Putamen (tissue), 1 donor: ENCODE measurements at places on chromosomes 13 and 19.
A peak's percentile ranks its signal among the peaks of the same experiment; 100 is the strongest.

DNA sequence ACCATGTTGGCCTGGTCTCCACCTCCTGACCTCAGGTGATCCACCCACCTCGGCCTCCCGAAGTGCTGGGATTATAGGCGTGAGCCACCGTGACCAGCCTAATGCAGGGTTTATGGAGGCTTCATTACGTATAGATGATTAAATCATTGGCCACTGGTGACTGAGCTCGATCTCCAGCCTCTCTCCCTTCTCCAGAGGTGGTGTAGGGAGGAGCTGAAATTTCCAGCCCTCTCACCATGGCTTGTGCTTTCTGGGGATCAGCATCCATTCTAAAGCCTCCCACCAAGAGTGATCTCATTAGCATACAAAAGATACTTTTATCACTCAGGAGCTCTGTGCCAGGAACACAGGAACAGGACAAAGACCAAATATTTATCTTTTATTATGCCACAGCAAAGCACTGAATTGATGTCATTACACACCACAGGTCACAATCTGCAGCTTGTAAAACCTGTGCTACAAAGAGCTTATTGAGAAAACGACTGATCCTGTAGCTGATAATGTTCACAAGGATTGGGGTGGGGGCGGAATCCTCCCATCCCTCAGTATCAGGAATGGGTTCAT is 32.4 kb downstream of the RHPN2 start:
- no peak for DNase-seq

DNA sequence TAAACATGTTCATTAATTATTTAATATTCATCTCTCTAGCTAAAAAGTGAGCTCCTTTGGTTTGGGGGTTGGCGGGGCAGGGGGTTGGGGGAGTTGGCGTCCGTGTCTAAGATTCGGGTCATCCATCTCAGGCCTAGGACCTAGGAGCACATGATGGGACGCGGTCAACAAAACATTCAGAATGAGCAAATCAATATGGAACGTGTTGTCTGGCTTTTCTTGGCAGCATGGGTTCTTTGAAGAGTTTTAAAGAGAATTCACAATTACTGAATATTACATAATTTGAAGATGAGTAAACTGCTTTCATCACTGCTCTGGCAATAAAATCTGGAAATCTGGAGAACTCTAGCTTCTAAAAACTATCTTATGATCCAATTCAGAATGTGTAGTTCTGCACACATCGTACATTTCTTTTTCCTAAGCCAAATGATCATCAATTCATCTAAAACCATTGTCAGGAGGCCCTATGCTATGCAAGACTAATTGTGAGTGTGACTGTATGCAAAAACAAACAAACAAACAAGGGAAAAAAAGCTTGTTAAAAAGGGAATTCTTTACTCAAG is 5.4 kb upstream of the ARGLU1 start:
- no peak for DNase-seq

DNA sequence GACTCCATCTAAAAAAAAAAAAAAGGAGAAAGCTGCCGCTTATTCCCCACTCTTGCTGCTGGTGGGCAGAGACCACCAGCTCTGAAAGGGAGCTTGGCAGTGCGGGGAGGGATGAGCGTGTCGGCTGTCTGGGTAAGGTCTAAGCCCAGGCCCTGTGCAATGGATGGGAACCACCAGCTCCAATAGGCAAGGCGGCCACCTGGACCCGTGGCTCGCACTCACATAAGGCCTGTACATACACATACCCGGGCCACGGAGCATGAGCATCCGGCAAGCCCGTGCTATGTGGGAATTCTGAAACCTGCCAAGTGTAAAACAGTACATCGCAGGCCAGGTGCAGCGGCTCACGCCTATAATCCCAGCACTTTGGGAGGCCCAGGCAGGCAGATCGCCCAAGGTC is 56.6 kb upstream of the USE1 start:
- no peak for DNase-seq

DNA sequence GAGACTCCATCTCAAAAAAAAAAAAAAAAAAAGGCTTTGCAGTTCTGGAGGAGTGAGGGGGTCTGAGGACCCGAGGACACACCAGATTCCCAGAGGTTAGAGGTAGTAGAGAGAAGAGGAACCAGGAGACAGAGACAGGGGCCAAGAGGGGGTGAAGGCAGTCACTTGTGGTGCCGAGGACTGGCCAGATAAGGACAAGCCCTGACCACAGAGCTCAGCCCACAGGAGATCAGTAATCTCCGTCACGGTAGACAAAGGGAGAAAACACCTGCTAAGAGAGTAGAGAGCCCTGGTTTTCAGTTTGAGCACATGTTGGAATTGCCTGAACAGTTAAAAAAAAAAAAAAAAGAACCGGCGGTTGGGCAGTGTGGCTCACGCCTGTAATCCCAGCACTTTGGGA is 1.7 kb upstream of the PRAM1 start:
- no peak for DNase-seq

- peak; percentile 23 for DNase-seq
These were observed 330.3 kb upstream of the MIR17HG start for GRCh38 chr13:91017031-91017668.

DNA sequence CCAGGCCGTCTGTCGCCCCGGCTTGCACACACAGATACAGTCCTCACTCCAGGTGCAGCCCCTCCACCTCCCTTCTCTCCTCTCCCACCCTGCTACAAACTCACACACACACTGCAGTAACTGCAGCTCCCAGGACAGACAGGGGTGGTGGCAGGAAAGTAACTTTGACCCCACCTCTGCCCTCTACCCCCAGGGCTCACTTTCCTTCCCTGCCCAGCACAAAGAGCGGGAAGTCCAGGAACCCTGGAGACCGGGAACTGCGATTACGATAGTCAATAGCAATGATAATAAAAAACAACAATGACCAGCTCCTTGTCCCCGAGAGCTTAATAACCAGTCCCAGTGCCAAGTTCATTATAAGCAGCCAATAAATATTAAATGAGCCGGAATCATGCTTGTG is at the start of gene CEACAM20:
Gene CEACAM20, minus strand, starts transcription at position 140 of the 400 bp plus-strand sequence. CDS start 166 bp downstream, outside the sequence.
- no peak for DNase-seq

DNA sequence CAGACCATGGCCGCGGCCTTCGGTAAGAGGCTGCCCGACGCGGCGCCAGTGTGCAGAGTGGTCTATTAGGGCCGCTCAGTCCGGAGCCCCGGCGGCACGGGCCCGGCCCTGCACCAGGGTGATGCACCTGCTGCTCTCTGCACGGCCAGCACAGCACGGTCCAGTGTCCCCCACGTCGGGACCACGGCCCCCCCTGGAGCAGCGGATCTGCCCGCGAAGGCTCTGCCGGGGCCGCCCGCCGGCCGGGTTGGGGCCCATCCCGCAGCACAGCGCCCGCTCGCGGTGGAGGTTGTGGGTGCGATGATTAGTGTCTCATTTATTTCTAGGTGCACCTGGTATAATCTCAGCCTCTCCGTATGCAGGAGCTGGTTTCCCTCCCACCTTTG is 7.9 kb downstream of the PTBP1 start:
- no peak for DNase-seq

DNA sequence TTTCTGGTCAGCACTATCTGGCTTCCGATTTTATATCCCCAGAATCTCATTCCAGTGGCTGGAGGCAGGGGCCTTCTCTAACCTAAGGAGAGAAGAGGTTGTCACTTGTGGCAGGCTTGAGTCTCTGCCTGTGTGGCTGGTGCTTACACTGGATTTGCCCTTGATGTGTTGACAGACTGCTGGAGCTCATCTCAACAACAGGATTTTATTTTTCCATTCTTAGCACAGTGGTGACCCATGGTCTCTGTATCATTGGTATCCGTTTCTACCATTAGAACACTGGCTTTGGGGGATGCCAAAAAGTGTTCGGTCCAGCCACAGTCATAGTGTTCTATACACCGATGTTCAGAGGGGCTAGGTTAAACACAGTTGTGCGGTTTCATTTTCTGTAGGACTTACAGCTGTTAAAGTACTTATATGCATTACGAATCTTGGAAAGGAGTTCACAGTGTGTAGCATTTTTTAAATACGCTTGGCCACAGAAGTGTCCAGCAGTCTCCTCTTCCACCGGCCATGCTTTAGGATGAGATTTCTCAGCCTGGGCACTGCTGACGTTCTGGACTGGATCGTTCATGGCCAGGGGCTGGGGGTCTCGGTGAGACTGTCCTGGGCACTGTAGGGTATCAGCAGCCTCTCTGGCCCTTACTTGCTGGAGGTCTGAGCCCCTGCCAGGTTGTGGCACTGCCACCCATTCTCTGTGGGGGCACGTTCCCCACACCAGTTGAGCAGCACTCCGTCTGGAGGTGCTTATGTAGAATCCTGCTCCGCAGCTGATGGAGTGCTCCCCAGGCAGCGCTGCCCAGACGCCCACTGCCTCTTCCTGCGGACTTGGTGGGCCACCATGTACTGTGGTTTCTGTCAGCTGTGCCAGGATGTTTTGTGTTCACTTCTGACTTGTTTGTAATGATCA is 41.4 kb upstream of the TEX29 start:
- no peak for DNase-seq

DNA sequence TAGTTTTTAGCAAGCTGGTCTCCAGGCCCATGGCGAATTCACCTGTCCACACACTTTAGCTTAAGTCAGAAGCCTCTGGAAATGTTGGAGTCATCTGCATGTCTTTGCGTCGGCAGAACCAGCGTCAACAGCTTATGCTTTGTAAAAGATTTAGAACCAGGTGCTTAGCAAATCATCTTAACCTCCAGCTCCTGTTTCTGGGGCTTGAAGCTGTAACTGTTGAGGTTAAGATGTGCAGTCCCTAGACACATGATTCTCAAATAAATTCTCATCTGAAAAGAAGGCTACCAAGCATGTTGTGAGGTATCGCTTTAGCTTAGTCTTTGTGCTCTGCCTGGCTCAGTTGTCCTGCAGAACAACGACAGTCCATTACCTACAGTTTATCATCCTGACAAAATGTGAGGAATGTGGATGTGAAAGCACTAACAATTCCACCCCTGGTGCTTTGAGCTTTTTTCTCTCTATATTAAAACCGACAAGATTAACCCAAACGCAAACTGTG is 4.4 kb downstream of the EFNB2 start:
- no peak for DNase-seq

GRCh38 chr19:19606021-19606420 is 12.5 kb downstream of the PBX4 start:
- no peak for DNase-seq

- DNase-seq, result no peak
These were observed 121.0 kb upstream of the SLC7A1 start for GRCh38 chr13:29716493-29716892.
